ENCODE measurements at places on chromosomes 6 and 20. TPM values are rescaled to one million over a fixed set of nuclear protein-coding genes. Genes with fewer than 3 reads are reported as not detected.

GRCh38 chr20:24640276-24640675 is 170.8 kb downstream of the SYNDIG1 start:
- no peak for DNase-seq

- DNase-seq: no peak
Measured at GRCh38 chr6:163159110-163159509, 255.4 kb upstream of the QKI start.

DNA sequence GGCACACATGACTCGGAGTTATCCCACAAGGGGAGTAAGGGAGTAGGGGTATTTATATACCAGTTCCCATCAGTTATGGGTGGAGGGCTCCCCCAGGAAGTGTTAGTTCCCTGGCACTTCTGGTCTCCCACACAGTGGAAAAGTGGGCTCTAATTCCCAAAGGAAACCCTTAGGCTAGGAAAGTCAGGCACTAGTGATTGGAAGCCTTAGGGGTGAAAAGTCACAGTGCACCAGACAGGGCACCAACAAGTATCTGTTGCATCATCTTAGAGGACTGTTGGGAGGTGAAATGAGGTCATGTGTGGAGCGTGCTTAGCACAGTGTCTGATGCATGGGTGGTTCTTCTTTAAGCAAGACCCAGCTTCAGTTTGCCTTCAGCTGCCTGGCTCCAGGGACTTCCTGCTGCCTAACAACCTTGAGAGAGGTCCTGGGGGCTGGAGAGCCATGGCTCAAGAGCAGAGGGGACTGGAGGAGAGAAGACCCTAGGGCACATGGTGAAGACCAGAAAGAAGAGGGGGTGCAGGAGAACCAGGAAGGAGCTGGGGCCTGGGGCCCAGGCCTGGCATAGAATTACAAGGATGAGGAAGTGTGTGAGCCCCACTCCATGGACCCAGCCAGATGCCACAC is 7.5 kb upstream of the FOXP4 start:
- DNase-seq: peak; percentile 86

DNA sequence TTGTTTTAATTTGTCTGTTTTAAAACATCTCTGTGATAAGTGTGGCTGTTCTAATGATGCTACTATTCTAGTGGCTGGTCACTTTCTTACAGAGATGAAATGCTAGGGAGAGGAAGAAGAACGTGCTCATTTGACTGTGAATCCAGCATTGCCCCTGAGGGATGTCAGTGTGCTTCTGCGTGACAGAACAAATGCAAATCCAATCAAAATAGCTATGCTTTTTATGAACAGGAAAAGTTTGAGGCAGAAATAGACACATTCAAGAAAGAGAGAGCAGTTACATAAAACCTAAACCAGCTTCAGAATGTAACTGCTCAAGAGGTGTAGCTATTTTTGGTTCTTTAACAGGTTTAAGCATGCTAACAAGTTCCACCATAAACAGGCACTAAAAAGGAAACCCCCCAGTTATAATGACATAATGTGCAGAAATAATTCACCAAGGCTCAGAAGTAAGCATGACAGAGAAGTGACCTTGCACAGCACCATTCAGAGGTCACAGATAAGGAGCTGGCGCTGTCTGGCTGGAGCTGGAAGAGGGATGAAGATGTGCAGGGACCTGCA is 385.3 kb downstream of the EPM2A start:
- DNase-seq: no peak

GRCh38 chr6:151063842-151064647 is 175.7 kb upstream of the AKAP12 start:
- DNase-seq: no peak

GRCh38 chr6:91718198-91718597 is 1131.3 kb upstream of the MAP3K7 start:
- DNase-seq: no peak

- no peak for DNase-seq
Measured at GRCh38 chr6:37517411-37517812, 17.7 kb upstream of the CCDC167 start.

DNA sequence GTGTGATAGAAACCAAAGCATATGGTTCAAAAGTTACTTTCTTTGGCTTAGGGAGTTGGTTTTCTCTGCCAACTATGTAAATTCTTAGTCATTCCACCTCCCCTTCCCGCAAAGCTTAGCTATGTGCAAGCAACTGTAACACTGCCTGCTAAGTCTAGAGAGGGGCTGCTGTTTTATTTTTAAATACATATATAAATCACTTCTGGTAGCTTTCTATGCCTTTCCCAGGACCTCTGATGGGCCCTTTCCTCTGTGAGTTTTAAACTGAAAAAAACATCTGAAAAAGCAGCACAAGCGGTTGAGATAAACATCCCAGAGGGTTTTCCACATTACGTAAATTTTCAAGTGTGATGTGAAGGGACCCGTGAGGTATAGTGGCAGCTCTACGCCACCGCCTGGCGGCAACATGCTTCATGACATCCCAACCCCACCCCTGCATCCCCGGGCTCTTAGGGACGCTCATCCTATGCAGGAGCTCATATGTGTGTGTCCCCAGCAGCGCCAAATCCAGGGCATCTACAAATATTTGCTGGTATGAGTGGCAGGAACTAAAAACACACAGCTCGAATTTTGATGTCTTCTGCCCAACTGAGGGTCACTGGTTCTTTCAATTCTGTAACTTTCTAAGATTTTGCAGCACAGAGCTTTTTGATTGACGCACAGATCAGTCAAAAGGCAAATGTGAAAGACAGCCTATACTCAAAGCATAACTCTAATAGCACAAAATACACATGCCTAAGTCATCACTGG is 12.7 kb downstream of the SAYSD1 start:
- peak; percentile 66 for DNase-seq

GRCh38 chr20:35619196-35620095 is 3.8 kb downstream of the SPAG4 start:
- peak; percentile 79 for DNase-seq

DNA sequence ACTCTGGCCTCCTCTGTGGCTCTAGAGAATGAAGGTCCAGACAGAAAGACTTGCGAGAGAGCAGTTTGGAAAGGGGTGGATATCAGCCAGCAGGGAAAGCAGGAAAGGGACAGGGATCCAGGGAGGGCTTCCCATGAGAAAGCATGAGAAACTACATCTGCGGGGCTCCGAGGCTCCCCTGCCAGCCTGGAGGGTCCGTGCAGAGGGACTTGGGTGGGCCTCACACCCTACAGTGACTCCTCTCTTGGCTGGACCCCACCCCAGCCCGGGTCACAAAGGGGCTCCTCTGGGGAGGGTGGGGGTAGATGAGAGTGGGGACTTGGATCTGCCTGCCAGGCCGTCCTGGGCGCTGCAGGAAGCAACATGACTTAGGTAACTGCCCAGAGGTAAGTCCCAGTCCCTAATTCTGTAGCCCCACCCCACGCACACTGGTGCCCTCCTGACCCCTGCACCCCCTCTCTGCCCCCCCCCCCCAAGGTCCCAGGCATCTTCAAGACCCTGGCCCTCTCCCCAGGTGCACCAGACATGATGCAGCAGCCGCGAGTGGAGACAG is at the start of gene TMEM239:
Gene TMEM239, plus strand, starts transcription at position 335 of the 553 bp plus-strand sequence. Its CDS starts 191 bp downstream, at position 526.
- DNase-seq: no peak

DNA sequence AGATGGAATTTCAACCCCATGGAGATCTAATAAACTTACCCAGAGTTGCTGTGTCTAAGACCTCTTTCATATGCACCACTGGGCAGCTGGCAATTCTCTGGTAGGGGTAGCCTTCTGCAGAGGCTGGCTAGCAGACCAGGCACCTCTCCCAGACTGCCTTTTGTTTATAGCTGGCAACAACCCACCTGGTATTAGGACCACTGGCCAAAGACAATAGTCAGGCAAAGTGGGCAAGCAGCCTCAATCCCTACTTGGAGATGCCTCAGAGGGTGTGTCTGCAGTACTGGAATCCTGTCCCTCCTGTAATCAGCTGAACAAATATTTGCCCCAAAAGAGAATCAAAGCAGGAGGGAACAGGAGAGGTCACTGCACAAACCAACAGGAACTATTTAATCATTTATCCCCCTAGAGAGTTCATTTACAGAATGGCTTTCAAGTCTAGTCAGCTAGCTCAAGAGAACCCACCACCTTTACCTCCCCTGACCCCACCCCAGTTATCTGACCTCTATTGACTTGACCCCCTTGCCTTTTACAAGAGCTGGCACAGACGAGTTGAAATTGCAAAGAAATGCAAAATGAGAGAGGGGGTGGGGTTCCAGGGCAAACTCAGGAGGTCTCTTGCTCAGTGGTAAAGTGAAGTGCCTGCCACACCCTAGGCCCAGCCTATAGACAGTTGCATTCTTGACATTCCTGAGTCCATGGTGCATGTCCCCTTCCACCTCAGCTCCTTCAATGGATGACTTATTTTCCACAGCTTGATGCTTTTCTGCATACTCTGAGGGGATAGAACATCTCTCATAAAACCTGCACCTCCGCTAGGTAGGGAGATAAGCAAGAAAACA is 2.8 kb downstream of the BCL2L1 start:
- DNase-seq: no peak

DNA sequence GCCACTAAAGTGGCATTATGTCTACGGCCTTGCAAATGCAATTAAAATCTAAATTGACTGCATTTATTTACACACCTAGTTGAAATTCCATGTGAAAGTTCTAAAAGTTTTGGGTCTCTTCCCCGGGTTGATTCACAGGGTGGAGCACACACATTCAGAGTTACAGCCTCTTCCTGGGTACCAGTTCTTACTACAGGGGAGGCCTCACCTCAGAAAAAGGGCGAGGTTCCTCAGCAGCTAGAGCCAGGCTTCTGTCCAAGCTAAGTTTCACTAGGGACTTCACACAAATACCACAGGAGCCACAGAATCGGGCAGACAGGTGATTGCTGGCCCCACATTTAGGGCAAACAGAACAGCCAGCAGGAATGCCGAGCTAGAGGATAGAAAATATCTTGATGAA is 52.7 kb downstream of the DZANK1 start:
- no peak for DNase-seq

The C6orf118 gene
- not detected for total RNA-seq

The DLL1 gene
- total RNA-seq: 0.86 TPM

The KCNQ5 gene
- total RNA-seq: 0.97 TPM

The PGC gene
- not detected for total RNA-seq

The GCLC gene
- total RNA-seq: 25.8 TPM
